ENCODE measurements at places on chromosomes 5 and 9.

DNA sequence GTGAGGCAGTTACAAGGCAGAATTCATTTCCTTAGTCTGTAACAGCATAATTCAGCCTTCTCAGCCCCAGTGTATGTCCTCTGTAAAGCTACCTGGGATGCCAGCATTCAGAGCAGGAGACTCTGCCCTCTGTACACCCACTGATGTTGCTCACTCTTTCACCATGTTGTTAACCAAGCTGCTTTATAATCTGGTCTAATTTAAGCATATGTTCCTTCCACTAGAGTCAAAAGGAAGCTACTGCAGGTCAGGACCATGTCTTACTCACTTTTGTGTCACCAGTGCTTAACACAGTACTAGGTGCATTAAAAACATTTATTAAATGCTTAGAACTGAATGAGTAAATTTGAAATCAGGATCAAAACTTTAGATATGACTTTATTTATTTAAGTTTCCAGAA, 185.6 kb downstream of the FBXL17 start:
- DNase-seq, result no peak

GRCh38 chr9:76558465-76558864, 99.5 kb downstream of the GCNT1 start:
- no peak for DNase-seq

- no peak for DNase-seq
Observed at GRCh38 chr5:109877670-109878045, 187.9 kb downstream of the MAN2A1 start.

DNA sequence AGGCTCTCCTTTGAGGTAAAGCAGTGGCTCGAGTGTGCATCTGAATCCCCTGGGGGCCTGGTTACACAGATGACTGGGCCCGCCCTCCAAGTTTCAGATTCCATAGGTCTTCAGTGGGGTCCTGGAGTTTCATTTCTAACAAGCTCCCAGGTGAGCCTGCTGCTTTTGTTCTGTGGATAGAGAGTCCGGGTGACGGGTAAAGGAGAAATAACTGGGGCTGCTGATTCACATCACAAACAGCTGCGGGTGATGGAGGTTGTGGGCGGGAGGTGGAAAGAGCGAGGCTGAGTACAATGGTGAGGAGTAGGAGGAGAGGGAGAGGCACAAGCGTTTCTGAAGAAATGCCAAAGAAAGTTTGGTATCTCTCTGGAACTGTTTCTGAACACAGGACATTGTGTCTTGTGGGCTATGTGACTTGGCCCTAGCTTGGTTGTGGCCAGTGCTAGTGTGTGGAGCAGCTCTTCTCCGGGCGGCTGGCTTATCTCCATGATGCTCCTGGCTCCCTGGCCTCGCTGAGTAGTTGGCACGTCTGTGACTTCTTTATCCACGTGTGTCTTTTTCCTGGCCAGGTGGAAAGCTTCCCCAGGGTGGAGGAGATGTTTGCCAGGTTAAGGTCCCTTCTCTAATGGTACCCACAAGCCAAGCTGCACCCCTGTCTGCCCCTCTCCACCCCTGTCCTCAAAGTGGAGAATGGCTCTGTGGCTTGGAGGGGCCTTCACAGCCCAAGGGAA, 61.7 kb downstream of the HSPA4 start:
- DNase-seq, result peak; percentile 34

GRCh38 chr5:158058208-158059120, 199.5 kb upstream of the CLINT1 start:
- DNase-seq, result no peak

DNA sequence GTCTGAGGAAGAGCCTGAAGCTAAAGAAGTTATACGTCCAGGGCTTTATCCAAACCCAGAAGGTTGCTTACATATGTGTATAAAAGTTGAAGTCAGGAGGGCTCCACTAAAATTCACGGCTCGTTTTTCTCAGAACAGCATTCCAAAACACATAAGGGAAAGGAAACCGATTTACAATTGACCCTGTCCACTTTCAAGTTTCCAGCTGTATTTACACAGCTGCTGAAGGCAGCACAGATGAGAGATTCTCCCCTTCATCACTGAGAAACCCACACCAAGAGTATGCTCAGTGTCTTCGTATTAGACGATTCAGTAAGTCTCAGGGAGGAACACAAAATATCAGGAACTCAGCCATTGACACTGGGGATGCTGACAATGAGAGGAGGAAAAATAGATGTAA, 5.9 kb upstream of the NREP start:
- no peak for DNase-seq

DNA sequence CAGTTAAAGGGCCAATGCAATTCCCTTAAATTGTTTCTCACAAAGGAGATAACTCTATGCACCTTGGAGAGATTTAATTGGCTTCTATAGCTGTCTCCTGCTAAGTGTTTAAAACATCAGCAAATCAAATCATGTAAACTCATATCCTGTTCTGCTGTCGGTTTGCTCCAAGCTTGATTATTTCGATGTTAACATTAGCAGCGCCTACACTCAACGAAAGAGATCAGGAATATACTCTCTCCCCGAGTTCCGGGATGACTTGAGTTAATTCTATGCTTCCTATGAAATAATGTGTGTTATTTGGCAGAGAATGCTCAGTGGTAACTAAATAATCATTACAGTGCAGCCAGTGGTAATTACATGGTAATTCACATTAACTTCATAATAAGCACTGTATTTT, 338.6 kb downstream of the EBF1 start:
- no peak for DNase-seq

DNA sequence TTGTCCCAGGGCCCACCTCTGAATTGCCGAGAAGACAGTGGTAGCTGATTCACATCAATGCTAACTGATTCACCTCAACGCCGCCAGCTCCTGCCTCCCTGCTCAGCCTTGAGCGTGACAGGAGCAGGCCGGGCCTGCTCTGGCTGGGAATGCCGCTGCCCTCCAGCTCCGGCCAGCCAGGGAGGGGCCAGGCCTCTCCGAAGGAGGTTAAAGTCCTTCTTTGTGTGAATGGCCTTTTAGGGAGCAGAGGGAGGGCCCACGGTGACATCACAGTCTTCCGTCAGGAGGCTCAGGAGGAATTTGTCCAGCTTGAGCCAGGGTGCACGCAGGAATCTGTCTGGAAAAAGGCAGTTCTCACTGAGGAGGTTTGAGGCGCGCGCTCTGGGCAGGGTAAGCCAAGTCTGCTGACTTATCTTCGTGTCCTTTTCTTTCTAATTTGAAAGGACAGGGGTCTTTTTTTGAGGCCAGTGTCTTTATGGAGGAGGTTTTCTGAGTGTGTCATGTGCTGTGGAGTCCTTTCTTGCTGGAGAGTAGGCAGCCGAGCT, 82.7 kb downstream of the C9orf152 start:
- peak; percentile 78 for DNase-seq

GRCh38 chr9:7177383-7177782, 419.6 kb downstream of the KDM4C start:
- DNase-seq, result no peak

DNA sequence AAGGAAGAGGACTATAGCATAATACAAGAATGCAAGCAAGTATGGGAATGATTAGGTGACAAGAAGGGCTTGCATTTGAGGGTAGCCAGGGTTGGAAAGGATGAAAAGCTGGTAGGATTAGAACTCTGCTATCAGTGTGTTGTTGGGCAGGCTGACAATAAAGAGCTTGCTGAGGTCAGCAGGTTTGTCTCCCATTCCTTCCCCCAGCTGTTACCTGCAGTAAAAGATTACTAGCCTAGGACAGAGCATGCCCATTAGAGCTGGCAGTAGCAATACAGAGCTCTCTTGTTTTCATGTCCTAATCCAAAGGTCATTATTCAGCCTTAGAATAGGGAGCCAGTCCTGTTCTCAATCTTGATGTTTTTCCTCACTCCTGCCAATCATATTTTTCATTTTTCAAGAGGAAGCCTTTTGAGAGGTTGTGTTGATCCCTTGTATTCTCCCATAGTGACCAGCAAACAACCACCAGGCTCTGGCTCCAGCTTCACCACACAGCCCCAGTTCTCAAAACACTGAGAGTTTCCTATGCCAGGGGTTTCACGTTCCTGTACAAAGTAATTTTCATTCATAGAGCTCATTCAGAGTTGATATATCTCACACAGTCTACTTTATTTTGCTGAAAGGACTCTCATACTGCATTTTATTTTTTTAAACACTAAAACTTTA, 71.7 kb downstream of the OR2K2 start:
- no peak for DNase-seq

DNA sequence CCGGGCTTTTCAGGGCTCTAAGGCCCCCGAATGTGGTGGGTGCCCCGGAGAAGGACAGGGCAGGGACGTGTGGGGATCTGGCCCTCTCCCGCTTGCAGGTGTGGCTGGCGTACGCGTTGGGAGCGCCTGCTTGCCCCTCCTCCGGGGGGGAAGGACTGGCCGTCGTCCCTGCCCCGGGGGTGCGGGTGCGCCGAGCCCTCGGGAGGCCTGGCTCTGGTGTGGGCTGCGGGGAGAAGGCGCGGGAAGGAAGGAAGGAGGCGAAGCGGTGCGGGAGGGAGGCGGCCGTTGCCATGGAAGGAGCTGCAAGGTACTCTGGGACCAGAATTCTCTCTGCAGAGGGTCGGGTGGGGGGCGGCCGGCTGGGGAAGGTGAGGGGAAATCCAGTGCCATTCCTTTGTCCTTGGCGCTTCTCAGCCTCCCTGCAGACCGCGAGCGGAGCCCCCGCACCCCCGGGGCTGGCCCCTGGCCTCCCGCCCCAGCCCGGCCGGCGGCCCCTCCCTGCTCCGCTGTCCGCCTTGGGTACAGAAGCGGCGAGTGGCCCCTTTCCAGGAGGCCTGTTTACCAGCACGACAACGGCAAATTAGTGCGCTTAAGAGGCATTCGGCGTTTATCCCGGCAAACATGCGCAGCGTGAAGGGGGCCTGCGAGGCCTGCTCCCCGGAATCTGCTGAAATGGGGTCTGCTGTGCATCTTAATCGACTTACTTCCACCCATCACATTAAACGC, 67.1 kb upstream of the UNC5A start:
- DNase-seq, result no peak

DNA sequence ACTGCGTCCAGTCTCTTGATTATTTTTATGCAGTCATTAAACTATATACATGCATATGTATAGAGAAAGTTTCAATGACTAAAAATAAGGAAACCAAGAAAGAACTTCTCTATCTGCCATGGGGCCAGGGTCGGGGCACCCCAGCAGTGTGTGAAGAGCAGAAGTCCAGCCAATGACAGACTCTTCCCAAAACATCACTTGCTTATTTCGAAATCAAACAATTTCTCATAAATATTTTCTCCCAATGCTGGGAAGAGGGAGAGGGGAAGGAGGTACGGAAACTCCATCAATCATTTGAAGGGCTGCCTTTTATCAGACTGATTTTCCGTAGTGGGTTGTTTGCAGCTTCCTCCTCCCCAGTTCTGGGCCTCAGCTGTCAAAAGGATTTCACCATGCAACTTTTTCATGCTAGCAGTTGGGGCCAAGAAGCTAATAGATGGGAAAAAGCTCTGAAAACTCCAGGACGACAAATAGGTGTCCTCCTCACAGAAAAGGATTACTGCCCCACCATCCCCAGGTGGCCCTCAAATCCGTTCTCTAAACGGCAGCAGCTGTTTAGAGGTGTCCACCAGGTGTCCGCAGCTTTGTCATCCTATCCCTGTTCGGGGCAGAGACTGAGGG, 617 bp upstream of the FPGS start:
- no peak for DNase-seq

- DNase-seq, result no peak
Observed at GRCh38 chr5:17259630-17260257, 42.3 kb downstream of the BASP1 start.

DNA sequence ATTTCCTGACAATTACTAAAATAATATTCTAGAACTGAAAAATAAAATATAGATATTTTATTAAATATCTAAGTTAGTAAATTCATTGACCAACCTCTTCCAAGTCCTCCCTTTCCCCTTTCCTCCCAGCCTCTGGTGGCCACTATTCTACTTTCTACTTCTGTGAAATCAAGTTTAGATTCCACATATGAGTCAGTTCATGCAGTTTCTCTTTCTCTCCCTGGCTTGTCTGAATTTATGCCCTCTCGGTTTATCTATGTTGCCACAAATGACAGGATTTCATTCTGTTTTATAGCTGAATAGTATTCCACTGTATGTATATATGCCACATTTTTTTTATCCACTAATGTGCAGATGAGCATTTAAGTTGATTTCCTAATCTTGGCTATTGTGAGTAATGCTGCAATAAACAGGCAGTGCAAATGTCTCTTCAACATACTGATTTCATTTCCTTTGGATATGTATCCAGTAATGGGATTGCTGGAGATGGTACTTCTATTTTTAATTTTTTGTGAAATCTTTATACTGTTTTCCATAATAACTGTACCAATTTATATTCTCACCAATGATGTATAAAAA, 52.3 kb downstream of the WDR36 start:
- DNase-seq, result no peak

GRCh38 chr5:149940077-149940574, 4.5 kb downstream of the PDE6A start:
- DNase-seq, result no peak

All from kidney epithelial cell (primary cell).